ENCODE measurements at places on chromosomes 11 and 22.

DNA sequence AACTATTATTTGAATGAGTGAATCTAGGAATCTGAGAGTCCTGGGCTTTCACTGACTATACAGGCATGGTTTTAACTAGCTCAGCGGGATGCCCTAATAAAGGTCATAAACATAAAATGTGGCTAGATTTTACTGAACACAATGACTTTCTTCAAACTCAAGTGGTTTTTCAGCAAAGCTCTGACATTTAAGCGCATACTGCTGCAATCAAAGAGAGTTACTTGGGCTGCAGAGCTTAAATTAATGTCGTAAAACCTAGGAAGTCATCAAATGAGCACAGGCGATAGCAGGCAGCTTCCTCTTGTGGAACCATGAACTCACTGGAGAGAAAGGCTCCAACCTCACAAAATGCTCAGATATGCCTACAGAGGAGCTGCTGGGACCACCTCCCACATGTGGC, 6.7 kb downstream of the CSNK2A3 start:
- no peak for DNase-seq

- DNase-seq: no peak
Measured at GRCh38 chr11:92211576-92212167, 12.9 kb upstream of the FAT3 start.

- no peak for DNase-seq
Measured at GRCh38 chr11:24585192-24585591, 88.3 kb downstream of the LUZP2 start.

DNA sequence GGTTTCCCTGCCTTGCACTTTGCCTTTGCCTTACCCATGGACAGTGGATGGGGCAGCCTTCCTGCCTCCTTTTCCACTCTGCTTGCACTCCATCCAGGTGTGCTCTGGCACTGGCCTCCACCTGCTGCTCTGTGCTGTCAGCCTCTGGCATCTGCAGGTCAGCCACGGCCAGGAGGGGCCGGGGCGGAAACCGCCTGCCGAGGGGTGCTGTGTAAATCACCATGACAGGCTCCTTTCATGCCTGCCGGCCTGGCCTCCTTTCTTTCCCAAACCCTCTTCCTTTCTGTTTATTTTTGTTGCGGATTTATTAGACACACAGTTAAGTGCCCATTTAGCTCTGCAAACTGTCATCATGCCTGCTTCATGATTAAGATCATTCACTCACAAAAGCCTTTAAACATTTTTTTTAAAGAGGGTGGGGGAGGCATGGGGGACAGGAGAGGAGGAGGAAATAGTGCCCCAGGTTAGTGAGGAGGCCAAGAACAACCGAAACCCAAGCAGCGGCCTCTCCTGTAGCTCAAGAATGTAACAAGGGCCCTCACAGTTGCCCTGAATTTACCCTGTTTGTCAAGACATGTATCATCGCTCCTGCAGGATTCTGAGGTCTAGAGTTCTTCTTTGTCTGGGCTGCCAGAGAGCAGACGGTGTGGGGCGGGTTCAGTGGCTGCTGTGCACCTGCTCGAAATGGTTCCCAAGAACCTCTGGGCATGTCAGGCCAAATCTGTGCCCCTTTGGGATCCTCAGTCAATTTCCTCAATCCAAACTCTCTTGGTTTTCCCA, 83.3 kb downstream of the BARX2 start:
- no peak for DNase-seq

DNA sequence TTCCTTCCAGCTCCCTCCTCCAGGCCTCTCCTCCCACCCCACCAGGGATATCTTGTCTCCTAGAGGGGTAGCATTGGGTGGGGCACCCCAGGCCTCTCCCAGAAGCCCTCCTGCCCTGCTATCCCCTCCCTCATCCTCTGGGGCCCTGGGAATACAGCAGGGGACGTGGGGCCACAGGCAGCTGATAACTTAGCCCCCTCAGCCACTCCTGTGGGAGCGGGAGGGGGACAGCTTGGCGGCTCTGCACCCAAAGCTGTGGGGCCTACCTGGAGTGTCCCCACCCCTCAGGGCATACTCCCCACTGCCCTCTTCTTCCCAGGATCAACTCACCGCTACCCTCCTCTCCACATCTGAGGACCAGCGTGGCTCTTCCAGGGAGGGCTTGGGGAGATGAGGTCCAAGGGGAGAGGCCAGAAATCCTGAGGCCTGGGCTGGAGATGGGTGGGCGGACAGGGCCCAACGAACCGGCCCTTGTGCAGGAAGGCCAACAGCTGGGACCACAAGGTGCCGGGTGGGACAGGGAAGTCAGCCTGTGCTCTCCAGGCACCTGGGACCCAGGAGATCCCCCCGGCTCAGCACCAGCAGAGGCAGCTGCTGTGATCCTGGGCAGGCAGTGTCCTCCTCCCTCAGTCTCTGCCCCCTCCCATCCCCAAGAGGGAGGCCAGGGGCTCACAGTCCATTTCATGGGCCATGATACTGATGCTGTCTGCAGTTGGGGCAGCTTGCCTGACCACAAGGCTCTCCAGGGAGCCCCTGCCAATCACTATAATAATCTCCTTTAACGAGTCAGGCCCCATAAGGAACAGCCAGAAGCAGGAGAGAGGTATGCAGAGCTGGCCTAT, 23.2 kb downstream of the NEAT1 start:
- DNase-seq: peak; percentile 56

- no peak for DNase-seq
Measured at GRCh38 chr11:116714902-116715301, 57.9 kb downstream of the BUD13 start.

DNA sequence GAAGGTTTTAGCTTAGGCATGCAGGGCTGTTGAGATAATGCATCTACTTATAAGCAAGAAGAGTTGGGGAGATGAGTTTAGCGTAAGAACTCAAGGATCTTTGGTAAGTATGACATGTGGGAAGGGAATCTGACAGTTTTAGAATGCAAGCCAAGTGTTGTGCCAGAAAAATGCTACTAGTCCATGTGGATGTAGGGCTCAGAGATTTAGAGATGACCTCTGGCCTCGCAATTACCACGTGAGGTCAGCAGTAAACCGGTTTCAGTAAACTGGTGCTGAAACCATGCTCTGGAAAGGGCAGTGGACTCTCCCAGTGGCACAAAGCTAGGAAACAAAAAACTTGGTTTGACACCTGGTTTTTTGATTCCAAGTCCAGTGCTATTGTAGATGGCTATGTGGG, 18.9 kb downstream of the MRPL16 start:
- DNase-seq: no peak

GRCh38 chr11:46055371-46055770, 65.9 kb downstream of the PHF21A start:
- no peak for DNase-seq

DNA sequence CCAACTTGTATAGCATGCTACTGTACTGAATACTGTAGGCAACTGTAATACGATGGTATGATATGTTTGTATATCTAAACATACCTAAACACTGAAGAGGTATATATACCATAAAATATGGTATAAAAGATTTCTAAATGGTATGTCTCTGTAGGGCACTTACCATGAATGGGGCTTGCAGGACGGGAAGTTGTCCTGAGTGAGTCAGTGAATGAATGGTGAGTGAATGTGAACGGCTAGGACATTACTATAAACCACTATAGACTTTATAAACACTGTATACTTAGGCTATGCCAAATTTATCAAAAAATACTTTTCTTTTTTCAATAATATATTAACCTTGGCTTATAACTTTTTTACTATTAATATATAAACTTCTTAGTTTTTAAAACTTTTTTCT, 66.8 kb downstream of the ZC3H12C start:
- no peak for DNase-seq

DNA sequence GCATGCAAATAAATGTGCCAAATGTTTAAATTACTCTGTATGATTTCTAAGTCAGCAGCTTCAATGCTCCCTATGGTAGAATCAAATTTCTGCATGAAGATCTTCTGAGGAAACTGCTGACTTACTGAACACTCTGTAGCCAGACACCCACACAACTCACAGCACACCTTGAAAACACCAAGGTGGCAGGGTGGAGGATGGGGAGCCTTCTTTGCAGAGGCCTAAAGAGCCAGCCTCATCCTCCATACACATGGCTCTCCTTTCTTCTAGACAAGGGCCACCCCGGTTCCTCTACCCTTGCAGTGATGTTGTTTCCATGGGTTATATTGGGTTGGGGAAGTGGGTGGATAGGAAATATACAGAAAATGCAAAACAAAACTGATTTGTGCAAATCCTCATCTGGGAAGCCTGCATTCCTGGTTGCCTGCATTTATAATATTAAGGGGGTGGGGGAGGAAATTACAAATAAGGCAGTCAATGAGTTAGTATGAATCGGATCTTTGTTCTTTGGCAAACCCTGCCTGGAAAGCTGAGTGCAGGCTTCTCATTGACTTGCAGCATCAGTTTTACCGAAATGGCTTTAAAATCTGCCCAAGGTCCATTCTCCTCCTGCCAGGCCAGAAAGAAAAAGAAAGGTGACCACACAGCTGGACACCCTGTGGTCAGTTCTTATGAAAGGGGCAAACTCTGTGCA, 15.8 kb upstream of the ETS1 start:
- no peak for DNase-seq

DNA sequence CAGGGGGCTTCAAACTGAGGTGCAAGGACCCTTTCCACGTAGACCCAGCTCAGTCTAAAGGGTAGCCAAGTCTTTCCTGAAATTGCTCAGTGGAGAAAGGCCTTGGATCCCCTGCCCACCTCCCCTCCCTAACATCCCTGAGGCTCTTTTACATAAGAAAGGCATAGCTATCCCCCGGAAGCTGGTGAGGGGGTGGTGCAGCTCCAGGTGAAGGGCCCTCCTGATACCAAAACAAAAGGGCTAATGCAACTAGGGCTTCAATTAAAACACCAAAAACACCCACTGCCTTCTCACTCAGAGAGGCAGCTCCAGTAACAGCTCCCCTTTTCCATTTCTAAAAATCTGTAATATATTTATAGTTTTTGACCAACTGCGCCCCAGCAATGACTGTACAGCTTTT, 5.8 kb downstream of the SHANK2 start:
- DNase-seq: no peak

DNA sequence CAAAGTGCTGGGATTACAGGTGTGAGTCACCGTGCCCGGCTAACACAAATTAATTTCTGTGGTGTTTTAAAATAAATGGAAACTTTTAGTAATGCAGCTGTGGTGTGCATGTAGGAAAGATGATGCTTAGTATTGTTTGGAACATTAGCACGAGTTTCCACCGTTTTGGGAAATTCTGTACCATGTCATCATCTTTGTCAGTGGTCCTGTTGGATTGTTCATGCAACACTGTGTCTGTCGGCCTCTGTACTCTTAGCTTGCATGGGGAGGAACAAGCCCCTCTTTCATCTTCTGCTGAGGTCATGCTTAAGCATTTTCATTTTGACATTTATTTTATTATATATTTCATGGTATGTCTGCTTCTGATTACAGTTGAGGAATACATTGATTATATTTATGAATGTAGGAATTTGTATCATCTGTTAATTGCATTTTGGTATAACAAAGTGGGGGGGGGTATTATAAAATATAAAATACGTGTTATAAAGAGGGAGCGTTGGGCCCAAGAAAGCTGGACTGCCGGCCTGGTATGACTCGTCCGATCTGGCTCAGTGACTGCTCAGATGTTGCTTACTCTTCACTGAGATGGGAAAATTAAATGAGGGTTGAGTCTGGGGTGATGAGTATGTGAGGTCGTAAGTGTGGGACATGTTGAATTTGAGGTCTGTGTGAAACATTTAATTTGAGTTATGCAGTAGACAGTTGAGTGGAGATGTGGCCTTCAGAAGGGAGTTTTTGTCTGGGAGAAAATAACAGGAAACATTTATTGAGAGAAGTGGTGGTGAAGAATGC, 28.7 kb downstream of the CECR2 start:
- no peak for DNase-seq

DNA sequence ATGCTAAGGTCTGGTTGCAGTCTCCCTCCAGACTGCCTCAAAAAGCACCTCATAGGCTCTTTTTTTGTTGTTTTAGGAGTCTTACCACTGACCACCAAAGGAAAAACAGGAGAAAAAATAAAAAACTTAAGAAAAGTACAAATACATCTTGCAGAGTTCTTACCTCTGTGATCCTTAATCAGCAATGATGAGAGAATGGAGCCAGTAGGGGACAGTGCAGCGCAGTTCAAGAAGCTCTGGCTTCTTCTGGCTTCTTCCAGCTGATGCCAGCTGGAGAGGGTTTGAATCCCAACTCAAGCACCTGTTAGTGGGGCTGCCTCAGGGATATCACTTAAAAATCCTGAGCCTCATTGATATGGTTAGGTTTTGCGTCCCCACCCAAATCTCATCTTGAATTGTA, 223.3 kb upstream of the ISX start:
- no peak for DNase-seq

DNA sequence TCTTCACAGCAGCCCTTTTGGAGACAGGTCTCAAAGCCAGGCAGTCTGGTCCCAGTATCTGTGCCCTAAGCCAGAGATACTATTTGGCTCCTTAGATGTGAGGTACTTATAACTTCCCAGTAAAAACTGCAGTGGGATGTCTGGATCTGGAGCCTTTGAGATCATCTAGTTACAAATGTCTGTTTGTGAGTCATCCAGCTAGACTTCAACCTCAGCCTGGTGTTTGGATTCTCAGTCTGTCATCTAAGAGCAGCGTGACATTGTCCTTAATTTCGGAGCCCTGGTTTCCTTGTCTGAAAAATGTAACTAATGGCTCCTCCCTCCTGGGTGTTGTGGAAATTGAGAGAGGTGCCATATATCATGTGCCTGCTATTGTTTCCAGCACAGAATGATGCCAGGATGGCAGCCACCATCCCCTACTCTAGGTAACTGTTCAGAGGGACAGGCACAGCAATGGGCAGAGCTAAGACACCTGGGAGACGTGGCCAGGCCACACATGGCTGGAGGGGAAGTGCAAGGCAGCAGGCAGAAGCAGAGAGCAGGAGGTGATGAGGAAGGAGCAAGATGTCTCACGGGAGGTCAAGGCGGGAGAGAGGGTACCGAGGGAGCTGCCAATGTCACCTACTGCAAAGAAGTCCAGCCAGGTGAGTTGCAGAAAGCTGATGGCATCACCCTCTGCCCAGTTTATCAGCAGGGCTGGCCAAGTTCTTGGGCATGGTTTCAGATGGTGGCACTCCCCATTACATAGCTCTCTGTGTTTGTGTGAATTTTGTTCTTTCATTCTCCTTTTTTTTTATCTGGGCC, 20.6 kb upstream of the ST3GAL4 start:
- DNase-seq: no peak

DNA sequence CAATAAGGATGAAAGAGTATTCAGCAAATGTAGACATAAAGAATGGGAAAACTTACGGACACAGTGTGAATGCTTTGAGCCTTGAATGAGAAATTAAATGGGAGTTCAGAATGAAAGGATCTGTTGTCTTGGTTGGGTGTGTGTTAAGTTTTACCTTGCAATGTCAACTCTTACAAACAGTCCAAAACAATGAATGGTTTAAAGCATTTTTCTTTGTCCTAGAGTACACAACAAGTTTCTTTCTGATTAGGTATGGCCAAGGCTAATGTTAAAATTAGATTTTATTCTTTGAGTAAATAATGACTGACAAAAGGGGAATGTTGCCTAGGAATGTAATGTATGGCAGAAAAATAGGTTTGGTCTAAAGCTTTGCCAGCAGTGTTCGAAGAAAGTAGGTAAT, 2.5 kb downstream of the PTS start:
- no peak for DNase-seq

GRCh38 chr11:20111871-20112270, 48.4 kb downstream of the DBX1 start:
- DNase-seq: no peak

- no peak for DNase-seq
Measured at GRCh38 chr11:36270701-36271100, 18.5 kb downstream of the COMMD9 start.

- no peak for DNase-seq
Measured at GRCh38 chr11:30454111-30454510, 131.2 kb downstream of the ARL14EP start.

GRCh38 chr11:99241066-99241465, 220.3 kb downstream of the CNTN5 start:
- no peak for DNase-seq
